ENCODE measurements at places on chromosomes 11 and 22.

GRCh38 chr11:27281276-27281675 lies 81.7 kb downstream of the CCDC34 start:
- DNase-seq = no peak

DNA sequence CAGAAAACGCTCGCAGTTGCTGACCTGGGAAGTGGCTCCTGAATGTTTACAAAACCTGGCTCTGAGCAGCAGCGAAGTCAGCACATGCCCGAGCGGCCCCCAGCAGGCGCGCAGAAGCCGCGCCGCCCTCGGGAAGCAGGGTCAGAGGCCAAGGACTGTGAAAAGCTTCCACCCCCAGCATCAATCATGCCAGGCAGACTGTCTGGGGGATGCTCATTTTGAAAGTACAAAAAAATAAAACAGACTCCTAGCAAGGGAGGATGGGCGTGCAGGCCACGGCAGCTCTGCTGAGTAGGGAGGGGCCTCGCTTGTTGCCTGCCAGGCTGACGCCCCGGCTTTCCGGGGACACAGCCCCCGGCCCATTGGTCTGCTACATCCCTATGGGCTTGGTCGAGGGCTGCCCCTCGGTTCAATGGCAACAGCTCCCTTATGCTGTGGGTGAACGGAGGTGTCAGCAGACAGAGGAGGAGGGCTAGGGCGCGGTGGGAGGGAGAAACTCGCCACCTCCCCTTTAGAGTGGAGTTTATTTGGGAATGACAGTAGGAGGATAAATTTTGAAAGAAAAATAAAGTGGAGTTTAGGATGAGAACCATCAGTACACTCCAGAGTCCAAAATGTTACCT lies 37.7 kb upstream of the GNB1L start:
- no peak for DNase-seq

DNA sequence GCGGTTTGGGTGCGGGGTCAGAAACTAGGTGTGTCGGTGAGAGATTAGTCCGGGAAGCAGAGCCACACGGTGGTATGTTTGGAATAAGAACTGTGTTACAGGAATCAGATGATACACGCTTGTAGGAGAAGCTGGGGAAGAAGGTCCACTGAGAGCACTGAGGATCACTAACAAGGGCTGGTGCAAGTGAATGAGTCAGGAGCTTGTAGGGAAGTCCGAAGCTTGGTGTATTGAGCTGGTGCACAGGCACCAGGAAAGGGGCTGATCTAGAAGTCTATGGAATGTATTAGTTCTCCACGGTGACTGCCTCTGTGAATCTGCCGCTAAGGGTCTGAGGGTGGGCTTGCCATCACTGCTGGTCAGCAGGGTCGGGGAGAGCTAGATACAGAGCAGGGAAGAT lies 18.8 kb upstream of the GRK3 start:
- DNase-seq = no peak

GRCh38 chr11:23023319-23023718 lies 163.0 kb upstream of the CCDC179 start:
- DNase-seq = no peak

- no peak for DNase-seq
These were observed 8.2 kb downstream of the TMPRSS5 start for GRCh38 chr11:113697756-113698407.

DNA sequence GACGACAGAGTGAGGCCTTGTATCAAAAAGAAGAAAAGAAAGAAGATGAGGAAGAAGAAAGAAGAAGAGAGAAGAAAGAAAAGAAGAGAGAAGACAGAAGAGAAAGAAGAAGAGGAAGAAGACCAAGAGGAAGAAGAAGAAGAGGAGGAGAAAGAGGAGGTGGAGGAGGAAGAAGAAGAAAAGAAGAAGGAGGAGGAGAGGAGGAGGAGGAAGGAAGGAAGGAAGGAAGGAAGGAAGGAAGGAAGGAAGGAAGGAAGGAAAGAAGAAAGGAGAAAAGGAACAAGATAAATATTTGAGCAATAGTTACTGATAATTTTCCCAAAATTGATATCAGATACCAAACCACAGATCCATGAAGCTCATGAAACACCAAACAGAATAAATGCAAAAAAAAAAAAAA lies 169.7 kb upstream of the TMEM45B start:
- no peak for DNase-seq

DNA sequence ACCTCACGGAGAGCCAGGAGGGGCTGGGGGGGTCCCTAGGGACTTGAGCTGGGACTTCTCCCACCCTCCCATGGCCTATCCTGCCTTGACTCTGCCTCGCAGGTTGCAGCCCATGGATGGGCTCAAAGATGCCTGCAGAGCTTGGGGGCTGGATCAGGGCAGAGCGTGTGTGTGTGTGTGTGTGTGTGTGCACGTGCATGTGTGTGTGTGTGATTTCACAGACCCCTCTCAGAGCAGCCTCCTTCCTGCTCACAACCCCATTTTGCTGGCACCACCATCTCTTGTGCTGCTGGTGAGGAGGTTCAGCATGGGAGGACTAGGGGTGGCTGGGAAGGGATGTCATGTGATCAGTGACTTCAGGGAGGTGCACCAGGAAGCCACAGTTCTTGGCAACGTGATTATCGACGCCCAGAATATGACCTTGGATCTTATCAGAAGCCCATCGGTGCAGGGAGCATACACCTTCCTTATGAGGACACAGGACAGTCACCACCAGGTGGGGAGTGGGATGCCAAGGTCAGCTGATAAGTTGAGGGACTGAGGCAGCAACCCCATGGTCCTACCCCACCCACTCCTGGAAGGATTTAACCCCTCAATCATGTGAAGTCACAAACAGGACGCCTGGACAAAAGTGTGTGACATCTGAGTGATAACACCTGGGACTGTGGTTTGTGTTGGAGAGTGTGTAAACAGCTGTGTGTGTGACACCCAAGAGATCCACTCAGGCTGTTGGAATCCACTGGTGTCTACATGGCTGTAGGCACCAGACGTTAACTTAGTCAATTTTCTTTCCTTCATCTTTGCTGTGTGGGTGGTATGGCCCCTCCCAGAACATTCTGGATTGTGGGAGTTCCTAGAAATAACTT lies 1.8 kb upstream of the NAALADL1 start:
- no peak for DNase-seq

- no peak for DNase-seq
These were observed 50.3 kb downstream of the LARGE1 start for GRCh38 chr22:33869946-33870345.

DNA sequence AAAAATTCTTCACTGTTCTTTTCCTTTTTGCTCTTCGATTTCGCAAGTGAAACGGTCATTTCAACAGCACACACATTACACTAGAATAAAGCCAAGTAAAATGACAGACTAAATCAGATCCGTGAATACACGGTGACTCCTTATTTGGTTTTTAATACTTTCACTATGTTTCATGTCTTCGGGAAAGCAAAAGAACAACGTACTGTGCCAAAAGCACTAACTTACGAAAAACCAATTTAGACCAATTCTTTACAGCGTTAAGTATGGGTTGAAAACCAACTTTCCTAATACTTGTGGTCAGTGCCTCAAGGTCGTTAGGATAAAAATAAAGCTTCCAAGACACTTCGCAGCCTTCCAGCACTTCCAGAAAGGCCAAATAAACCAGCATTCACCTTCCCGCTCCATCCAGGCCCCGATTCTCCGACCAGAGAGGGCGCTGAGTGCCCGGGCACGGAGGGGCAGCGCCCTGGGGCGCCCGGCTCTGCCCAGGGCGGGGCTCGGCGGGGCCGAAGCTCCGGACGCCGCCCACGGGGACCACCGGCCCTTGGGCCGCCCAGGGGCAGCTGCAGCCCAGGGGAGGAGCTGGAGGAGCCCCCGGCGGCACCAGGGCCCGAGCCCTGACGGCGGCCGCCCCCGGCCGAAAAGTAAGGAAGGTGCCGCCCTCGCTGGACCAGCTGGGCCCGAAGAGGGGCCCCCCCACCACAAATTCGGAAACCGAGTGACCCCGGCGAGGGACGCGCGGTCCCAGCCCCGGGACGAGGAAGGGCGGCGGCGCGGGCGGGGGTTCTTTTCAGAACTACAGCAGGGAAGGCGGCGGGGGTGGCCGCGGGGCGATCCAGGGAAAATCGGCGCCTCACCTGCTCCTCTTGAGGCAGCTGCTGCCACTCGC lies 499 bp downstream of the ATL3 start:
- peak; percentile 66 for DNase-seq

DNA sequence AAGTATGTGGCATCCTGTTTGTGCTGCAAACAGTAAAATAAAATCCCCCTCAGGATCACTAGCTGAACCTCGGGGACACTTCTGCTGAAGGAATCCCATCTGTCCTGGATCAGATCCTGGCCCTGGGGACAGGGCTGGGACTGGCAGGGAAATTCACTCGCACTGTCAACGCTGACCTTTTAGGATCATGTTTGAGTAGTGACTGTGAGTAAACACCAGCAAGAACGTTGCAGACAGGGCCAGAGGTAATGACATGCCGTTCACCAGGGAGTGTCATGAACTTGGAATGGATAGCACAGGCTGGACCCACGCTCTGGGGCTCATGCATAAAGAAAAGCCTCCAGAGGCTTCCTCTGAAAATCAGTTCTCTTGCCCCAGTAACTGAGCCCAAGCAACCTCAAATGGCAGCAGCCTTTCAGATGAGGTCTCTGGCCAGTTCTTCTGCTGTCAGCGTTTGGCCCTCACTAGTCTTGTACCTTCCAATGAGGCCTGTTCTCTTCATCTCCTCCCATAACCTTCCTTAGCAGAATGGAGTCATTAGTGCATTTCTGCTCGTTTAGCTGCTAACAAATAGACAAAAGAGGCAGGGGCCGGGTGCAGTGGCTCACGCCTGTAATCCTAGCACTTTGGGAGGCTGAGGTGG lies 51.0 kb upstream of the BARX2 start:
- DNase-seq = peak; percentile 51

DNA sequence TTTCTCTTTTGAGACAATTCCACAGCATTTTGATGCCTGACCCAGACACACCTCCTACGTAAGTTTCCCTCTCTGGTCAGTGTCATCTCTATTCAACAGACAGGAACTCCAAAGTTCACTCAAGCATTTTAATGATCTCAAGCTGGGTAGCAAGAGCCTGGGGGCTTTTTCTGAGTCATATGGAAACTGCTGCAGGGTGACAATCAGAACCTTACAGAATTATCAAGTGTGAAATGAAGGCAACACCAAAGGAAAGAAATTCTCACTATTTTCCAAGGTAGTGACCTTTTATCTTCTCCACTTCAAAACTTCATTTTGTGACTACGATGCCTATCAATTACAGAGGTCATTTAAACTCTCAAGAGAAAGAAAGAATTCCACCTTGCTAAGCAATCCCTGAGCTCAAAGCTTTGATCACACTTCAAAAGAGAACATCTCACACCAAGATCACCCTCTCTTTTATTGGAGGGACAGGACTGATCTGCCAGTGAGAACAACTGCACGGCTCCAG lies 229.0 kb upstream of the ZC3H12C start:
- no peak for DNase-seq

- DNase-seq = no peak
These were observed 245.6 kb upstream of the B3GAT1 start for GRCh38 chr11:134657631-134658030.

- DNase-seq = no peak
These were observed 32.1 kb upstream of the PRODH start for GRCh38 chr22:18968011-18968749.

- peak; percentile 23 for DNase-seq
These were observed 110.9 kb downstream of the RASSF10 start for GRCh38 chr11:13119941-13120520.

GRCh38 chr22:41842996-41843970 lies 10.4 kb downstream of the SREBF2 start:
- DNase-seq = no peak

GRCh38 chr11:70312401-70313357 lies 42.2 kb downstream of the PPFIA1 start:
- DNase-seq = no peak

- DNase-seq = no peak
These were observed 77.2 kb downstream of the KCNQ1 start for GRCh38 chr11:2521733-2522630.

DNA sequence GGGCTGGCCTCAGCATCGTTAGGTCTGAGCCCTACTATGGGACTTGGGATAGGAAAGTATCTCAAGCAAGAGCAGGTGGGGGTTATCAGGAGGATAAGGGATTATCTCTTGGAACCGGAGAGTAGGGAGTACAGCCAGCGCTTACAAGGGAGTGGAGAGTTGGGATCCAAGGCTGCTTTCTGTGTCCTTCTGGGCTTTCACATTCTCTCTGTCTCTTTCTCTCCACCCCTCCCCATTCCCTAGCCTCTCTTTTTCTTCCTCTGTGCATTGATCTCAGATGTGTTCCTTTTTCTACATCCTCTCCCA lies 170.2 kb downstream of the BUD13 start:
- DNase-seq = no peak

- no peak for DNase-seq
These were observed 405 bp downstream of the SFI1 start for GRCh38 chr22:31496735-31497146.

- DNase-seq = no peak
These were observed 8.1 kb downstream of the APIP start for GRCh38 chr11:34907934-34908593.

GRCh38 chr22:41302021-41302767 lies 869 bp downstream of the ZC3H7B start:
- DNase-seq = no peak

DNA sequence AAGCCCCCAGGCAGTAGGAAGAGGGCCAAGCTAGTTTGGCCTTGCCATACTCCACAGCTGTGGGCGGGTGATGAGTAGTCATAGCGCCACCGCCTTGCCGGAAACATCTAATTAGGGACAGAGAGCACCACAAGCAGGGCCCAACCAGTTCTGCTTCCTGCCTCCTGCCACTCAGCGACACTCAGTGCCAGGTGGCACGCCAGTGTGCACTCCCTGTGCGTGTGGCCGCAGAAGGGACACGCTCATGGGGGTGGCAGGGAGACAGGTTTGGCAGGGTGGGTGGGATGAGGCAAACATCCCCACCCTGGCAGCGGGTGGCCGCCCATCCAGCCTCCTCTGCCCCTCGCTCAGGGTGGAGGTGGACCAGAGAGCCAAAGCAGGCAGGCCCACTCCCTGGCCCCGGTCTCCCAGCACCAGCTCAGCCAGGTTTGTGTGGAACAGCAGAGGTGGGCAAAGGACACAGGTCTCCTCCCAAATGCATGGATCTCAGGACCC lies 4.9 kb downstream of the OVOL1 start:
- DNase-seq = peak; percentile 21

GRCh38 chr11:117071344-117071787 lies 26.9 kb downstream of the SIK3 start:
- peak; percentile 7 for DNase-seq

DNA sequence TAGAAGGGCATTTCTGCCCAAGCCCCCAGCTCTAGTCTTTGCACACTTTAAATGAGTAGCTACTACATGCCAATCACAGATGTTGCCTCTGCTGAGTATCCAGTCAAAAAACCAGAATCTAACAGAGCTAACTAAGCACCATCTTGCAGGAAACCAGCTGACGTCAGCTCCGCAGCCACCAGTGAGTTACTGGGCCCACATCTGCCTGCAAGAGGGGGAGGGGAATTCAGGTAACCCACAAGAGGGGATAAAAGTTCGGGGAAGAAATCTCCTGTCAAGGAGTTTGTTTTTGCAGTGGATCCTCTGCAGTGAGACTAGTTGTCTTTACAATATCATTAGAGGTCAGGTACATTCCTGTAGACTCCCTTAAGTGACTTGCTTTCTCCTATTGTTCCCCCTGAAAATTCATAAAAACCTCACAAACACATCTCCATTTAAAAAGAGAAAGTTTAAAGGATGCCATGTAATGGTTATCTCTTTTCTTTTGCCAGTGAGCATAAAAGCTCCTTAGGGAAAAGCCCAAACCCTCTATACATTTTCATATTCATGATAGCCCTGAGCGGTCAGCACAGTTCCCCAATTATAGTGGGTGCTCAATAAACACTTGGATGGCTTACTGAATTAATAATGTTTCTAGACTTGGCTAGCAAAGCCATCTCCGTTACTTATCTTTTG lies 9.3 kb downstream of the CD44 start:
- no peak for DNase-seq

- DNase-seq = no peak
These were observed 71.0 kb downstream of the RBFOX2 start for GRCh38 chr22:35957589-35957988.

GRCh38 chr11:17734986-17735817 lies 621 bp downstream of the KCNC1 start:
- peak; percentile 62 for DNase-seq
